ENCODE measurements at places on chromosomes 5 and 9.

DNA sequence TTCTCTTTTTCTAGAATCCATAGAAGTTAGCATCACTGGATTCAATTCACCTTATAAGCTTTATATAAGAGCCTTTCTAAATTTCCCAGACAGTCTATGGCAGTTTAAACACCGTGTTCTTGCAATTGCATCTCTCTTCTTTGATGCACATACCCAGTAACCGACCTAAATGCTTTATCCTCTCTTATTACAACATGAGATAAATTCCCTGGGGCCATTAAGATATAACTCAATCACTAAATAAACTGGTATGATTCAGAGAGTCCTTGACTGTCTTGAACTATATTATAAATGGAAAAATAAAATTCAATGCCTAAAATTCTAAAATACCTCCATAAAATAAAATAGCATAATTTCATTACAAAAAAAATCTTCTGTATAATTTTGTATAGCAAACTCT is 98.1 kb downstream of the DIRAS2 start:
- no peak overlapping the region for H3K4me3 ChIP-seq
- H3K27ac ChIP-seq = no peak overlapping the region
- no peak for DNase-seq

DNA sequence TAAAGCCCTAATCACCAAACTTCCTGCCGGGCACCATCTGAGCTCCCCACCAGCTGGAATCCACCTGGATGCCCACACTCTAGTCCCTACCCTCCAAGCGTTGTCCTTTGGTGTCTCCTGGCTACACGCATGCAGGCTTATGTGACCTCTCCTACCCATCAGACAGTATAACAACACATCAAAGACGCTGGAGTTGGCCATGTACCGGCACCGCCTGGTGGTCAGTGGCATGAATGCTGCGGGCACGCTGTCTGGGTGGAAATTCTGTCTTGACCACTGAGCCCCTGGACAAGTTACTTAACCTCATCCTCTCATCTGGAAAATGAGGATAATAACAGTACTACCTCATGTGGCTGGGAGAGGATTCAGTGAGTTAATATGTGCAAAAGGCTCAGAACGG is 23.4 kb upstream of the CORO2A start:
- H3K4me3 ChIP-seq = no peak overlapping the region
- H3K27ac ChIP-seq = no peak overlapping the region
- peaks cover 68% of the 10 kb centered on the region for H3K36me3 ChIP-seq
- H3K4me1 ChIP-seq = no peaks in the 10 kb centered on the region

DNA sequence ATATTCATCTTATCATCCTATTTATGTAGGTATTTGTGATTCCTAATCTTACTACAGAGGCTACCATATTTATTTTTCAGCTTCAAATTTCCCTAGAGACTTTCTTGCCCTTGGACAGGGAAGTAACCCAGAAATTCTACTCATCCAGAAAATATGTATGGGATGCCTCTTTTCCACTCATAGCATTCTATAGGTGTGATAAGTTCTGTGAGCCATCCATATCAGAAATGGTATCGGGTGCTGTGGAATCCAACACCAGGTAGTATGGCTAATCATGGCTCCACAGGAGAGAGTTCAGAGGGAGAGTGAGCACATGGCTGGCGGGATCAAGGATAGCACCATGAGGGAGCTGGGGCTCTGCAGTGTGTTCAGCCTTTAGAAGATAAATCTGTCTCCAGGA is 349.3 kb upstream of the ACTBL2 start:
- no peaks in the 10 kb centered on the region for H3K27me3 ChIP-seq
- no peaks in the 10 kb centered on the region for H3K36me3 ChIP-seq
- no peak for DNase-seq
- H3K4me1 ChIP-seq = no peaks in the 10 kb centered on the region

- H3K36me3 ChIP-seq = no peaks in the 10 kb centered on the region
- no peaks in the 10 kb centered on the region for H3K4me1 ChIP-seq
- H3K27me3 ChIP-seq = no peaks in the 10 kb centered on the region
- no peak overlapping the region for H3K27ac ChIP-seq
- no peak for DNase-seq
Observed at GRCh38 chr5:55852503-55852902, 1.3 kb downstream of the IL31RA start.

DNA sequence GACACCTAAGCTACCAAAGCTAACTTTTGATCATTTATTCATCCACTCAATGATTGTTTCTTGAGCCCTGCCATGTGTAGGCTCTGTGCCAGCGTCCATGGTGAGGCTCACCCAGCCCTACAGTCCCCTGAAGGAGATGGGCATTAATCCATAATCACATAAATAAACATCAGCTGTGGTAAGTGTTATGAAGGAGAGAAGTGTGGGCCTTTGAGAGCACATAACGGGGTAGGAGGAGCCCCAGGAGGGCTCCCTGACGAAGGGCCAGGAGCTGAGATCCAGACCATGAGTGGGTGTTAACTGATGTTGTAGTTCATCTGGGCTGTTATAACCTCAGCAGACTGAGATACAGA is 53.9 kb upstream of the AFAP1L1 start:
- H3K27ac ChIP-seq = no peak overlapping the region
- H3K36me3 ChIP-seq = no peaks in the 10 kb centered on the region
- H3K27me3 ChIP-seq = no peaks in the 10 kb centered on the region
- H3K4me3 ChIP-seq = no peak overlapping the region
- H3K4me1 ChIP-seq = no peaks in the 10 kb centered on the region

- H3K4me1 ChIP-seq = peaks cover 31% of the 10 kb centered on the region
- peaks cover 6% of the 10 kb centered on the region for H3K27me3 ChIP-seq
- no peak overlapping the region for H3K4me3 ChIP-seq
- H3K27ac ChIP-seq = no peak overlapping the region
- DNase-seq = no peak
- no peaks in the 10 kb centered on the region for H3K36me3 ChIP-seq
Observed at GRCh38 chr9:16312116-16312515, 558.4 kb downstream of the BNC2 start.

GRCh38 chr9:112157087-112157486 is 18.0 kb downstream of the SUSD1 start:
- H3K4me3 ChIP-seq = no peak overlapping the region
- H3K27me3 ChIP-seq = no peaks in the 10 kb centered on the region
- H3K4me1 ChIP-seq = no peaks in the 10 kb centered on the region
- H3K36me3 ChIP-seq = no peaks in the 10 kb centered on the region

GRCh38 chr9:22157828-22158227 is 148.7 kb upstream of the CDKN2B start:
- no peaks in the 10 kb centered on the region for H3K27me3 ChIP-seq
- H3K4me1 ChIP-seq = no peaks in the 10 kb centered on the region
- no peak overlapping the region for H3K27ac ChIP-seq
- H3K4me3 ChIP-seq = no peak overlapping the region

- peak overlapping the region; percentile 51 for H3K27ac ChIP-seq
- H3K4me3 ChIP-seq = no peak overlapping the region
- peaks cover 11% of the 10 kb centered on the region for H3K4me1 ChIP-seq
- no peaks in the 10 kb centered on the region for H3K36me3 ChIP-seq
Observed at GRCh38 chr5:172429201-172429940, 25.0 kb downstream of the SH3PXD2B start.
